ENCODE measurements at places on chromosomes 2 and 18.

GRCh38 chr2:134308474-134309385 lies 54.9 kb downstream of the MGAT5 start:
- no peak for DNase-seq

DNA sequence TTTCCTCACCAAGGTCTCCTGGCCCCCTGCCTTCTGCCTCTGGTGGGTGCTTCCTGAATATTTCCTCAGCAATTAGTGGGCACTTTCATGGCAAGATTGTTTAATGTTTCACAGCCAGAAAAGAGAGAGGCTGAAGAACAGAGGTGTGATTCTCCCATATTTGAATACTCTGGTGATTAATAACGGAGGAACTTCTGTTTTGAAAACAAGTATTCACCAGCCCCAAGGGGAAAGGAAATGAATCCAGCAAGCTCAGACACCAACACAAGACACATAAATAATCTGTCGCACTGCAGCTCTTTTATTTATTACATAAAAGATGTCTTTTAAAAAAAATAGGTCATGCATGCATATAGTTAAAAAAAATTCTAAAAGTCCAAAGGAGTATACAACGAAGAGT lies 57.7 kb downstream of the MRPL35 start:
- no peak for DNase-seq

GRCh38 chr18:73535189-73535588 lies 612.4 kb downstream of the FBXO15 start:
- DNase-seq = no peak

- DNase-seq = no peak
Measured at GRCh38 chr2:222038067-222038802, 260.6 kb downstream of the PAX3 start.

DNA sequence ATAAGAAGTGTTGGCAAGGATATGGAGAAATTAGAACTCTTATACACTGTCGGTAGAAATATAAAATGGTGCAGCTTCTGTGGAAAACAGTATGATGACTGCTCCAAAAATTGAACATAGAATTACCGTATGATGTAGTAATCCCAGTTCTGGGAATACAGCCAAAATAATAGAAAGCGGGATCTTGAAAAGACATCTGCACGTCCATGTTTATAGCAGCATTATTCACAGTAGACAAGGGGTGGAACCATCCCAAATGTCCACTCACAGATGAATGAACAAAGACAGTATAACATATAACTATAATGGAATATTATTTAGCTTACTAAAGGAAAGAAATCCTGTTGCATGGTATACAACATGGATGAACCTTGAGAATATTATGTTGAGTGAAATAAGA lies 257.7 kb downstream of the TDRD15 start:
- DNase-seq = no peak

DNA sequence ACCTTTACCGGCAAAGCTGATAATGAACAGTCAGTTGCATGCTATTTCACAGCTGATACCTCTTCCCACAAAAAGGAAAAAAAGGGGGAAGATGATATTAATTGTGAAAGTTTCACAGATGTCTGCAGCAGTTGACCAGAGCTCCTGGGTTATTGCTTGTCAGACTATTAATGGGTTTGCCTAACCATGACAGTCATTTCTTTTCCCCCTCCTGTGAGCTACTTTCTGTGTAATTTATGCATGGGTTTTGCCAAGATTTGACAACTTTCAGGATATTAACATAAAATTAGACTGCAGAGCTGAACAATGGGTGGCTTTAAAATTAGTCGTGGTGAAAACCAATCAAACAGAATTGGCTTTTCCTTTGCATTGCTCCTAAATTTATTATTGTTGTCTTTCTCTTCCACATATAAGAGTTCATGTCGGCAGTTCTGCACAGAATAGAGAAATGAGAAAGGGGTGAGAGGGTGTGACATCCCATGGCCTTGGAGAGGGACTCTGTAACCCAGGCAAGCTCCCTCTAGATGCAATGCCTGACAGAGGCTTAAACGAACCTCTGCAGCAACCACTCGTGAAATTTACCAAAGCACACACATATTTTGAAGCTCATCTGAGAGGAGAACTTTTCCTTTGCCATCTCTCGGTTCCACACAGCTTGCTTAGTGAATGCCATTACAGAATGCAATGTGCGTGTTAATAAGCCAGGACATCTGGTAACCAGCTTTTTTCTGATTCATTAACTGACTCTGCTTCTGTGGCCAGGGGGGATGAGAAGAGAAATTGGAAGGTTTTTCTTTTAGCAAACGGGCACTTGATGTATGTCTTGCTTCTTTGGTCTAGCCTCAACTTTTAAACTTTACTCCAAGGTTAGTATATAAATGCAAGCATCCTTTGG lies 82.2 kb upstream of the ITGA4 start:
- DNase-seq = no peak

DNA sequence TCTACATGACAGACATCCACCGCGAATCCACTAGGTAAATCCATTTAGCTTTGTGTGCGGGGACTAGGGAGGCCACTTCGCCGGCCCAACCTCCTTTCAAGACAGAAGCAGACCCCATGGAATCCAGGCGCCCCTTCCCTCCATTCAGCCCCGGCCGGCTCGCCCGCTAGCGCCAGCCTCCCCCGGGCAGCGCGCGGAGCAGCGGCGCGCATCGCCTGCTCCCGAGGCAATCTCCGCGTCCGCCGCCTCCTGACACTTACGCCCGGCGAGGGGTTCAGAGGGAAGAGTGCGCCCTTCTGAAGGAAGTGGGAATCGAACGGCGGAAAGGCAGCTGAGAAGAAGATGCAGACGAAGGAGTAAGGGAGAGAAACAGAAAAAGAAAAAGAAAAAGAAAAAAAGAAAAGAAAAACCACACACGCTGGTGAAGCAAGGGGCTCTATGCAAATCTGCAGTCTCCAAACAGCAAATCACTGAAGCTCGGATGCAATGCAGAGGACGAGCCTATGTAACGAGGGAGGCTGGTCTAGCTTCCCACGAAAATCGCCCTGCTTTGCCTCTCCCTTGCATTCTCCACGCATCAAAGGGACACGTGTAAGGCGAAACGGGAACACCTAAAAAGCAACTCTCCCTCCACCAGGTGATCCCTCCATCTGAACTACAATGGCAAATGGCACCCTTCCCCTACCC lies 684.4 kb downstream of the NRXN1 start:
- no peak for DNase-seq

All from NCI-H2107 (cell line).